NCI-H446 treated with DMSO at 0.1 percent for 48 hours (cell line): ENCODE measurements at places on chromosomes 3 and 15.

DNA sequence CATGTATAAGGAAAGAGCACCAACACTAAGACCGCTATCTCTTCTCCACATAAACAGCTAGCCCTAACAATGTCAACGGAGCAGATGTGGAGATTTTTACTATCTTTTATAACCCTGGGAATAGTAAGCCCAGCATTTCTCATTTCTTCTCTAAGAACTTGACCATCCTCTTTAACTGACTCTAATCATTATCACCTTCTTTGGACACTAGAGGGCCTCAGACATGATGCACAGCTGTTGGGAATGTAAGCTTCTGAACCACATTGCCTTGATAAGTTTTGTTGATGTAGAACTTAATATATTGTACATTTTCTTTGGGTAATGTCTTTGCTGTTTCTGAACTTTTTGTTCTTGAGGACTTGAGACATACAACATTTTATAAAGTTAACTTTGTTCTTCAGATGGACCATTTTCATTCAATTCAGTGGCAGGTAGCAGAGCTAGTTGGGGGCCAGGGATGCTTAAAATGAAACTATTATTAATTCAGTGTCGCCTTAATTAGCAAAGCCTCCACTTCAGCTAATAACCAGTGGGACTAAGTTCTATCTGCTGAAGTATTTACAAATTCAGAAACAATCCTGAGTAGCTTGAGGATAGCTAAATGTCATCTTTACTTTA, 9.6 kb upstream of the TAGLN3 start:
- DNase-seq, result peak; percentile 26

DNA sequence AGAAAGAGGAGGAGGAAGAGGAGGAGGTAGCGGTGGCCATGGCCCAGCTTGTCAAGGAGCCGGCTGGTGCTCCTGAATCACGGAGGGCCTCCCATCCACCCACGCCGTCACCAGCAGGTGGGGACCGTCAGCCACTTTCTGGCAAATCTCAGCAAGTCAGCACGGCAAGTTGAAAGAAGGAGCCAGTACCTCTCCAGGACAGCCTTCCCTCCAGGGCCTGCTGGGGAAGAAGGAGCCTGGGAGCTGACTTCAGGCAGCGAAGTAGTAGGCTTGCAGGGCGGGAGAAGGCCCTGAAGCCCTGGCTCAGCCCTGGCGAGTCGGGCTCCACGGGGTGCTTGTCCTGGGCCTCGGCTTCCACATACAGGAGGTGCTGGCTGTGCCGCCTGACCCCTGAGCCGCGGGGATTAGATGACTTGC, 99.2 kb upstream of the TRPM1 start:
- DNase-seq, result no peak

DNA sequence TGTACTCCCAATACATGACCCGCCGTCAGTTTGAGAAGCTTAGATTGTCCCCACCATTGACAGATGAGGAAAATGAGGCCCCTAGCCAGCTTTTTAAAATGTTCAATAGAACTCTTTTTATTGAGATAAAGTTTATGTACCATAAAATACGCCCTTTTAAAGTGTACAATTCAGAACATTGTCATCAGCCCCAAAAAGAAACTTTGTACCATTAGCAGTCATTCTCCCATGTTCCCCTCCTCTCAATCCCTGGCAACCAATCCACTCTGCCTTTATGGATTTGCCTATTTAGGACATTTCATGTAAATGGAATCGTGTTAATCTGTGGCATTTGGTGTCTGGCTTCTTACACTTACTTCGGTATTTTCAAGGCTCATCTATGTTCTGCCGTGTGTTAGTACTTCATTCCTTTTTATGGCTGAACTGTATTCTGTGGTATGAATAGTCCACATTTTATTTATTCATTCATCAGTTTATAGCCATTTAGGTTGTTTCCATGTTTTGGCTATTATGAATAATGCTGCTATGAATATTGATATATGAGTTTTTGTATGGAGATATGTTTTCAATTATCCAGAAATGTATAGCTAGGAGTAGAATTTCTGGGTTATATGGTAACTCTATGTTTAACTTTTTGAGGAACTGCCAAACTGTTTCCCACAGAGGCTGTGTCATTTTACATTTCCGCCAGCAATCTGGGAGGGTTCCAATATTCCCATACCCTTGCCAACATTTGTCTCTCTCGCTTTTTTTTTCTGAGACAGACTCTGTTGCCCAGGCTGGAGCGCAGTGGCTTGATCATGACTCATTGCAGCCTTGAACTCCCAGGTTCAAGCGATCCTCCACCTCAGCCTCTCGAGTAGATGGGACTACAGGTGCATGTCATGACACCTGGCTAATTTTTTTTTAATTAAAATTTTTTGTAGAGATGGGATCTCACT, 15.3 kb upstream of the PTPN23 start:
- peak; percentile 41 for DNase-seq

GRCh38 chr3:21041621-21042020, 709.4 kb downstream of the ZNF385D start:
- no peak for DNase-seq

DNA sequence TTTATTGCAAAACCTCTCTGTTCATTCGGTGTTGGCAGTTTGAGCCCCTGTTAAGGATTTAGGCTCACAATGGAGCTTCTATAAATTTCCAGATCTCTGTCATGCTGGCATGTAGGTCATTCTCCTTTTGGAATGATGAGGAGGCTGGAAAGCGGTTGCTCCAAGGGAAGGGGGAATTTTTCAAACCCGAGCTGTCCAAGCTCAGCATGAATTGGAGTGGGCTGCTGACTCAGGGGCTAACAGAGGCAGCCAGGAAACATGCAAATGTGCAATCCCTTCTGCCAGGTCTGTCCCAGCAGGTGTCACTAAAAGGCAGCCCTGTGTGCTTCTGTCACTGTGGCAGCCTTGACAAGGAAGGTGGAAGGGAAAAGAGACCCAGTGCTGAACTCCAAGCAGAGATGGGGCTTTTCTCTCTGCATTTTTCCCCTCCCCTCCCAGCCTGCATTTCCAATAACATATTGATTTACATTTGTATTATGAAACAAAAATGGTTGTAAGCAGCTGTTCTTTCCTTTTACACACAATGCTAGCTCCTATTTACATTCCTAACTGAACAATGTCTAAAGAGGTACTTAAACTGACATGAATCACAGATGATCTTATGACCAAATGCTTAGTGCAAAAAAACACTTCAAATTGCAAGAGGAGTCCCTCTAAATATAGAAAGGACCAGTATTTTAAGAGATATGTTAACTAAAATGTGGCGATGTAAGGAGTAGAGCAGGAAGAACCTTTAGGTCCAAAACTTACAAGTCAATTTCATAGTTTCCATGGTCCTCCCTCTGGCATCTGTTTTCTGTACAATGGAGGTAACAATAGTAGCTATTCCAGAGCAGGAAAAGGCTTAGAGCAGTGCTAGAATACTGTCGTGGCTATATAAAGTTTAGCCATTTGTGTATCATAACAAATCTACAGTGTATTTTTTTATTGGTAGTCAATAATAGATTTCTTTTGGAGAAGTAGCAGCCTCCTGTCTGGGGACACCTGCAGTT, 84.5 kb upstream of the ATP10A start:
- DNase-seq, result no peak

- DNase-seq, result no peak
These were observed 79.3 kb downstream of the ATP10A start for GRCh38 chr15:25783607-25784540.
